Ovary (tissue), 10 donors: ENCODE measurements at places on chromosomes 12 and 14. TPM values are rescaled to one million over a fixed set of nuclear protein-coding genes. Genes with fewer than 3 reads are reported as not detected.
A peak's percentile ranks its signal among the peaks of the same experiment; 100 is the strongest.

DNA sequence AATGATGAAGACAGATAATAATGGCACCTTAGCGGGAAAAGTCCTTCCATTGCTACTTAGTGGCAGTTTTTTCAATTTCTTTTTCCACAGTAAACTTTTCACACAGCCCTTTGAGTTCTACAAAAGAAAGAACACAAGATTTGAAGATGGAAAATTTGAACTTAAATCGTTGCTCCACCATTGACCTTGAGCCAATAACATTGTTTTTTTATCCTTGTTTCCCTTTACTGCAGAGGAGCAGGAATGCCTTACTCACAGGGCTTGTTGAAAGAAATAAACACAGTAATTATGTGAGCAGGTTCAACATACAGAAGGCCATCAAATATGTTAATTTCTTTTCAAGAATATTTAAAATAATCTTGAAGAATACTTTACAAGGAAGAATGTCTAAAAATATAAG lies 181.5 kb upstream of the KRR1 start:
- H3K27ac ChIP-seq, result no peak overlapping the region
- DNase-seq, result no peak
- H3K36me3 ChIP-seq, result no peaks in the 10 kb centered on the region
- H3K27me3 ChIP-seq, result no peaks in the 10 kb centered on the region

DNA sequence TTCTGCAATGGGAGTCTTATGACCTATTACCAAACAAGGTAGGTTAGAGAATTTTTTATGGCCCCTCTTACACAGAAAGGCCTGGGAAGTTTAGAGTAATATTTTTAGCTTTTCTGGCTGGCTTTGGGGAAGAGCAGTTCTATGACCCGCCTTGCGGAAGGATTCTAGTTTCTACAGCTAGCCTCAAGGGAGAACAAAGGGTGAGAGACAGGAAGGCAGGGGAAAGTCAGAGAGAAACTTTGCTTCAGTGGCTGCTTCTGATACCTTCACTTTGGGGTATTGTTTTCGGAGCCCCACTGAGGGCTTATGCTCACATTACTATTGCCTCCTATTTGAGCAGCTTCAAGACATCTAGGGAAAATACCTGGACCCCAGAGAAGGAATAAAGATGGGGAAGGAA lies 80.7 kb upstream of the NUDT4 start:
- H3K4me3 ChIP-seq, result no peak overlapping the region
- no peak for DNase-seq
- H3K36me3 ChIP-seq, result no peaks in the 10 kb centered on the region
- H3K27me3 ChIP-seq, result no peaks in the 10 kb centered on the region
- no peak overlapping the region for H3K27ac ChIP-seq

- no peak overlapping the region for H3K4me3 ChIP-seq
- H3K27ac ChIP-seq, result no peak overlapping the region
Measured at GRCh38 chr14:61561657-61562276, 133.5 kb upstream of the HIF1A start.

DNA sequence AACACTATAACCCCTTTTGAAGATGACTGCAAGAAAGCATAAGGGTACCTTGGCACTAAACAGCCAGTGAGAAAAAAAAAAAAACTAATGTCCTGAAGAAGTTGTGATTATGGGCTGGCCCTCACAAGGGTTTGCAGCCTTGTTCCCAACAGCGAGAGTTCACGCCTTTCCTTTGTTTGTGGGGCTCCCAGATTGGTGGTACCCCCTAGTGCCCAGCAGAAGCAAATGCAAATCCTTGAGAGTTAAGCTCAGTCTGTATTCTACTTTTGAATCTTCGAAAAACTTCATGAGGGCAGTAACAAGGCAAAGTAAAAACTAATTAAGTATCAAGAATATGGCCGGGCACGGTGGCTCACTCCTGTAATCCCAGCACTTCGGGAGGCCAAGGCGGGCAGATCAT lies 238.9 kb upstream of the LMO3 start:
- no peaks in the 10 kb centered on the region for H3K27me3 ChIP-seq
- H3K36me3 ChIP-seq, result no peaks in the 10 kb centered on the region
- no peak overlapping the region for H3K27ac ChIP-seq
- H3K4me1 ChIP-seq, result no peaks in the 10 kb centered on the region
- H3K4me3 ChIP-seq, result no peak overlapping the region

DNA sequence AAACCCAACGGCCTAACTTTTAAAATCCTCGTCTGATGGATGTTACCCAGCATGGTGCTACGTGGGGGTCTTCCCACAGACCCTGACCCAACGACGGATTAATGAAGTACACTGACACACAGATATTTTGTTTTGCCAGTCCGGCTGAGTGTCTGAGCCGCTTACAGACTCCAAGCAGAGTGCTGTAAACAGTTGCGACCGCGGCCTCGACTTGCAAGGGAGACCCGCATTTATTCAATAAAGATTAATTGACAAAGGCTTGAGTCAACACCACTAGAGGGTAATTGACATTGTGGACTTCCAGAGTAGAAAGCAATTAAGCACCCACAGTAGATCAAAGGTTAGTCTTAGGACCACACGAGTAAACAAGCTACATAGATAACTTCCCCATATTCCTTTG lies 1042.4 kb downstream of the AACS start:
- H3K27me3 ChIP-seq, result no peaks in the 10 kb centered on the region
- no peak for DNase-seq
- H3K27ac ChIP-seq, result no peak overlapping the region

- H3K27me3 ChIP-seq, result no peaks in the 10 kb centered on the region
- peaks cover under 1% of the 10 kb centered on the region for H3K4me1 ChIP-seq
- DNase-seq, result no peak
- H3K27ac ChIP-seq, result peak overlapping the region; percentile 19
Measured at GRCh38 chr12:124573839-124574786, 6.7 kb upstream of the NCOR2 start.

Gene PLXNC1
- total RNA-seq, result 17.5 TPM

GRCh38 chr14:102993523-102993922 lies 63.8 kb downstream of the CDC42BPB start:
- H3K4me1 ChIP-seq, result no peaks in the 10 kb centered on the region
- no peak for DNase-seq
- no peak overlapping the region for H3K4me3 ChIP-seq

DNA sequence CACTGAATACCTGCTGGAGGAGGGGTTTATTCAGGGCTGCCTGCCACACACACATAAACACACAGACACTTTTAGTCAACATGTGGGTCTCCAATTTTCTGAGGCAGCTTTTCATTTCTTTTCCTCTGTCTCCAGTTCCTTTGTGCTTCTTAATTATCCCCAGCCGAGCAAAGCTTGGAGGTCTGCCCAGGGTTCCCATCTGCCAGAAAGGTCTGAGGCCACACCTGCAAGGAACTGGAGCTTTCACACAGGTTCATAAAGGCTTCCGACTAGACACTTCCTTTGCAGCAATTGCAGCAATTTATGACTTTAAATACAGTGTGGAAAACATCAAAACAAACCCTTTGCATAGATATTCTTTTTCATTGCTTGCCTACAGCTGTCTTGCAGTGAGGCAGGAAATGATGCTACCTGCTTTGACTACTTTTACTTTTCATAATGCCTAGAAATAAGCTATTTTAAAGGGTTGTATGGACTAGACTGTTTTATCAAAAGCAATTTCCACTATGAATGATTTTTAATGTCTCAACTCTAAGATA lies 1318.9 kb downstream of the AACS start:
- DNase-seq, result no peak
- H3K27me3 ChIP-seq, result no peaks in the 10 kb centered on the region
- H3K4me1 ChIP-seq, result no peaks in the 10 kb centered on the region

- no peak for DNase-seq
- peaks cover 2% of the 10 kb centered on the region for H3K36me3 ChIP-seq
- no peaks in the 10 kb centered on the region for H3K27me3 ChIP-seq
Measured at GRCh38 chr12:40331886-40332285, 107.1 kb downstream of the LRRK2 start.

- no peaks in the 10 kb centered on the region for H3K36me3 ChIP-seq
- H3K27me3 ChIP-seq, result no peaks in the 10 kb centered on the region
- DNase-seq, result no peak
- no peak overlapping the region for H3K27ac ChIP-seq
- H3K4me3 ChIP-seq, result no peak overlapping the region
Measured at GRCh38 chr14:48914382-48914781, 671.8 kb downstream of the RPS29 start.

DNA sequence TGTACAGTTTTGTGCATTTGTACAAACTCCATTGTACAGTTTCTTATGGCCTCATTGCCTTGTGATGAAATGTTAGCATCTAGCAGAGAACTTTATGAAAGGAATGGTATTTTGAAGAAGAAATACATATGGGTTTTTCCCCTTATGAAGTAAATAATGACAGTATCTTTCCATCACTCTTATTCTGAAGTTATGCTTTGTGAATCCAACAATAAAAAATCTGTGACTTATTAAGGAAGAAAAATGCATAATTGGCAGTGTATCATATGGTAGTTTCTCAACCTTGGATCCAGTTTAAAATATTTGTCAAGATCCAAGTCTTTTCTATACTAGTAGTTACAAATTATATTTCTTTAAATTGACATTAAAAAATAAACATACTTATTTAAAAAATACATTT lies 859.1 kb upstream of the FLRT2 start:
- no peaks in the 10 kb centered on the region for H3K4me1 ChIP-seq
- no peaks in the 10 kb centered on the region for H3K36me3 ChIP-seq
- no peaks in the 10 kb centered on the region for H3K27me3 ChIP-seq
- no peak overlapping the region for H3K4me3 ChIP-seq

DNA sequence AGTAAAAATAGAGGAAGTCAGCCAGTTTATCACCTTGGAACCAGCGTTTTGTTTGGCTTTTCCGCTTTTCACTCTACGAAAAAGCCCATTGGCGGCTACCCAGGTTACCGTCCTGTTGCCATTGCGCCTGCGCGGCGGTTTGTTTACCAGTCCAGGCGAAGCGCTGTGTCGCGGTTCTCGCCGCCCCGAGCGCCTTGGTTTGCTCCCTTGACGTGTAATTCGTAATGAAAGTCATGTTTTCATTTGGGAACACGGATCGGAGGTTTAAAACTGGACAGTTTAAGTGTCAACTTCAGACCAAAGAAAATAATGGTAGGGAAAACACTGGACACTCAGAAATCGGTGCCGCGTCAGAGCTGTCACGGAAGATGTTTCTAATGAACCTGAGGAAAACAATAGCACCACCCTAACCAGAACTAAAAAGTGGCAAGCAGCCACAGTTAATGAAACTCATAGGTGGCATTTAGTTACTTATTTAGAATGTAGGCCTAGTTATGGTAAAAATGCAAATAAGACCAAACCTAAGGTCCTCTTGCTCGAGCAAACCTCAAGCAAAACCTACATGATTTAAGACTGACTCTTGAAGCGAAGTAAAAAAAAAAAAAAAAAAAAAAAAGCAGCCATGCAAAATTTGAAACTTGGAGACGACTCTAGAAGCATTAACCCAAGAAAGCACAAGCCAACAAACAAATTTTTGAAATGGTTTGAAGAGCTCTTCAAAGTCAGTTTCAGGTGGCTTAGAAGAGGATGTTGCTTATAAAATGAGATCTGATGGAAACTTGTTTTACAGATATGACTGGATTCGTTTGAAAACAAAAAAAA lies 790 bp upstream of the GPR19 start:
- peak overlapping the region; percentile 59 for H3K4me3 ChIP-seq
- H3K27me3 ChIP-seq, result no peaks in the 10 kb centered on the region
- peak overlapping the region; percentile 92 for H3K27ac ChIP-seq
- no peaks in the 10 kb centered on the region for H3K36me3 ChIP-seq
- DNase-seq, result peak; percentile 94

- H3K27ac ChIP-seq, result no peak overlapping the region
- H3K4me3 ChIP-seq, result no peak overlapping the region
- H3K36me3 ChIP-seq, result no peaks in the 10 kb centered on the region
- no peaks in the 10 kb centered on the region for H3K4me1 ChIP-seq
- no peaks in the 10 kb centered on the region for H3K27me3 ChIP-seq
- no peak for DNase-seq
Measured at GRCh38 chr12:84183576-84183975, 729.0 kb downstream of the SLC6A15 start.

Gene KLRC2
- total RNA-seq, result 1.2 TPM

Gene CATSPERB
- total RNA-seq, result 0.28 TPM
